CD4-positive, alpha-beta T cell treated with Interleukin-21 for 1 hour (primary cell): ENCODE measurements at places on chromosomes 16 and 17.

DNA sequence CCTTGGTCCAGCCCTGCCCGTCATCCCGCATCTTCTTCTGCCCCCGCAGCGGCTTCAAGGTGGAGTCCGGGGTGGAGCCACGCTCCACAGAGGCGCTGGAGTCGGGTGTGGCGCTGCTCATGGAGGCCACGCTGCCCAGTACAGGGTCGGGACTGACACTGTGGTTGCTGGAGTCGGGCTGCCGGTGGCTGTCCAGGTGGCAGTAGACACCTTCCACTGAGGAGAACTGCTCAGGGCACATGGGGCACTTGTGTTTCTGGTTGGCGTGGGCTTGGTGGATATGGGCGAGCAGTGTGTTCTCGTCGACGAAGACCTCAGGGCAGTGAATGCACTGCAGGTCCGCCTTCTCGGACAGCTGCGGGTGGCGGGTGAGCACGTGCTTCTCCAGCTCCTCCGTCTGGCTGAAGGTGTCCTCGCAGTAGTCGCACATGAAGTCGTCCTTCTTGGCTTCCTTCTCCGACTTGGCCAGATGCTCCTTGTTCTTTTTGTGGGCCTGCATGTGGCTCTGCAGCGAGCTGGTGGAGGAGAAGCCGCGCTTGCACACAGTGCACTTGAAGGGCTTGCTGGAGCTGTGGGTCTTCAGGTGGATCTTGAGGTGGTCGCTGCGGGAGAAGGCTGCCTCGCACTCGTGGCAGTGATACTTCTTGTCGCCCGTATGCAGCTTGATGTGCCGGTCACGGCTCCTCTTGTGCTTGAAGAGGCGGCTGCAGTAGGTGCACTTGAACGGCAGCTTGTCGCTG lies 217.8 kb downstream of the ZNF423 start:
- DNase-seq = no peak

GRCh38 chr17:63540590-63540989 lies 9.7 kb upstream of the DCAF7 start:
- DNase-seq = no peak

DNA sequence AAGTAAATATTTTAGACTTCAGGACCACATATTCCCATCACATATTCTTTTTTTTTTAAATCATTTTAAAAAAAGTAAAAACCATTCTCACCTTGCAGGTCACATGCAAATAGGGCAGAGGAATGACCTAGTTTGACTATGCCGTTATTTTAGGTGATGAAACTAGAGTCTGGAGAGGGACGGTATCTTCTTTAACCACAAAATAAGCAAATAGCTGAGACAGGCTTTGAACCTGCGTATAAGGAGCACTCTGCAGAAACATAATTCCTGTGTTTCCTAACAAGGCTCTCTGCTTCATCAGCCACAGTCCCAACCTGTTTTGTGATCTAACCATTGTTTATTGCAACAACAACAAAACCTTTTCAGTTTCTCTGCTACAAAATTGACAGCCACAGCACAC lies 121.5 kb downstream of the PCTP start:
- DNase-seq = no peak

DNA sequence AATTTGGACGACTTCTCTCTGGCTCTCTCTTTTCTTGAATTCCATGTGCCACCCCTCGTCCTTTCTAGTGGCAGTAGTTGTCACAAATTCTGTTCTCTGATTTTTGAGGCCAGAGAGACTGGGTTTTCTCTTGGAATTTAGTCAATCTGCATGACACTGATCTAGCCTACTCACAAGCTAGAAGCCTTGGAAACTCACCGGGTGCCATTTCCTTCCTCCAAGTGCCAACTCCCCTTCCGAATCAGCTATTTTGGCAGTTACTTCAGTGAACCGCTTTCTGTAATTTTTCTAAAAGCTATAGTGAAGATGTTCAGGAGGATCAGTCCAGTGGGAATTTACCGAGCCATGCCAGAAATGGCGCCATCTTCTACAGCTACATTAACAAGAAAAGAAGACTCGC lies 228.9 kb downstream of the PMP22 start:
- DNase-seq = no peak

- peak; percentile 55 for DNase-seq
Observed at GRCh38 chr16:57720142-57720575, 15.4 kb upstream of the KATNB1 start.

DNA sequence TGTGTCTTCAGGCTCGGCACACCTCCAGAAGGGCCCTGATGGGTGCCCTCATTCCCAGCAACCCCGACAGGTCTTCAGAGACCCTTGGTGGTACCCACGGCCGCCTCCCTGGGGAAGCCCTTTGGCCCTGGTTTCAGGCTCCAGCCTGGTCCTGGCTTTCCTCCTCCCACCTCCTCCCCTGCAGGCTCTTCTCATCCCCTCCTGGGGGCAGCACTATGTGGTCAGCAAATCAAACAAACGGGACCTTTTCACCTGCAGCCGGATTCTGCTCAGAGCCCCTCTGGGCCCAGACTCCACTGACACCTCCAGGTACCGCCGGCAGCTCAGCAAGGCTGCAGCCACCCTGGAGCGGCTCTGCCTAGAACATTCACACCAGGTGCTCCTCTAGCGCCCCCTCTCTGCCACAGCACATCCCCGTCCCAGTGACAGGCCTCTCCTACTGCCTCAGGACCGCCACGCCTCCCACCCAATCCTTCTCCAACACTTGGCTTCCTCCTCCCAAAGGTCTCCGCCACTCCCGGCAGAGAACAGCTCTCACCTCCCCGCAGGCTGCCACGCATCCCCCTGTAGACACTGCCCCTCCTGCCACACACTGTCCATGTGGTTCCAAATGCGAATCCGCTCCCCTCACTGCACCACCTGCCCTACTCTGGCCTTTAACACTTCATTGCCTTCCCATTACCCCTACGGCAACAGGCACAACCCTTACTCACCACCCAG lies 12.0 kb downstream of the CORO7 start:
- DNase-seq = peak; percentile 36

DNA sequence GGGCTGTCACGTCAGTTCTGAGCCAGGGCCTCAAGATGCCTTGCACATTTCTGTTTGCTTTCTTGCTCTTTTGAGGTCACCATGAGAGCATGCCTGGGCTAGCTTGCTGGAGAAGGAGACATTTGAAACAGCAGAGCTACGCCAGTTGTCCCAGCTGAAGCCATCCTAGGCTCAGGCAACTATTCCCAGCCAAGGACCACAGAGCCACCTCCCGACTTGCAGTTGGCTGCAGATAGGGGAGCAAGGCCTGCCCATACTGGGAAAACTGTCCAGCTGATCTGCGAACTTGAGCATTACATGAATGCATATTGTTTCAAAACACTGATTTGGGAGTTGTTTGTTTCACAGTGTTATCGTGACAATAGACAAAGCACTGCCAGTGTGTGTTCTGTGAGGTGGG lies 340.8 kb downstream of the XYLT1 start:
- no peak for DNase-seq

GRCh38 chr16:68081861-68082628 lies 3.1 kb upstream of the NFATC3 start:
- DNase-seq = no peak

GRCh38 chr16:82229800-82230619 lies 60.0 kb upstream of the MPHOSPH6 start:
- peak; percentile 51 for DNase-seq

- peak; percentile 18 for DNase-seq
Observed at GRCh38 chr17:42010898-42011516, 6.2 kb downstream of the DNAJC7 start.

GRCh38 chr16:4265676-4266075 lies 7.1 kb downstream of the TFAP4 start:
- DNase-seq = no peak

- DNase-seq = no peak
Observed at GRCh38 chr17:67013891-67014290, 30.5 kb upstream of the CACNG1 start.

- peak; percentile 48 for DNase-seq
Observed at GRCh38 chr16:23509782-23510163, 521 bp downstream of the GGA2 start.

DNA sequence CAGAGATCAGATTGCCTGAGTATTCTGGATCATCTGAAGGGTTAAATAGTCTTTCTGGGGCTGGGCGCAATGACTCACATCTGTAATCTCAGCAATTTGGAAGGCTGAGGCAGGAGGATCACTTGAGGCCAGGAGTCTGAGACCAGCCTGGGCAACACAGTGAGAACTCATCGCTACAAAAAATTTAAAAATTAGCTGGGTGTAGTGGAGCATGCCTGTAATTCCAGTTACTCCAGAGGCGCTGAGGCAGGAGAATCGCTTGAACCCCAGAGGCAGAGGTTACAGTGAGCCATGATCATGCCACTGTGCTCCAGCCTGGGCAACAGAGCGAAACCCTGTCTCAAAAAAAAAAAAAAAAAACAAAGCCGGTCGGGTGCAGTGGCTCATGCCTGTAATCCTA lies 15.7 kb downstream of the MVP start:
- no peak for DNase-seq

DNA sequence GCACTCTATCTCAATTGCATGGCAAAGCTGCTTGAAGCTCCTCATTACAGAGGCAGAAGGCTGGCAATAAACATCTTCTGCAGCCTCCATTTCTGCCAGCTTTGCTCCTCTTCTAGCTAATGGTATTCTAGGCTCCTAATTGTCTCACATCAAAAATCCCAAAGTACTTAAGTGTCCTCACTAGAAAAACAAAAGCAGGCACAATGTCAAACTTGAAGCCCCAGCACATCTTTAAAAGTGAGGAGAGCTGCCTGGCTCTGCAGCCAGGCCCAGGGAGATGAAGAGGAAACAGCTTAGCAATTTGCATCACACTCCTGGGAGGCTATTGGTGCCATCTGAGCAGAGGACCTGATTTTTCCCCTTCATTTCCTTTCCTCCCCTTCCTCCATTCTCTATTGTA lies 197.1 kb downstream of the KCNJ2 start:
- DNase-seq = no peak

GRCh38 chr17:47239619-47239966 lies 14.0 kb upstream of the ITGB3 start:
- no peak for DNase-seq

DNA sequence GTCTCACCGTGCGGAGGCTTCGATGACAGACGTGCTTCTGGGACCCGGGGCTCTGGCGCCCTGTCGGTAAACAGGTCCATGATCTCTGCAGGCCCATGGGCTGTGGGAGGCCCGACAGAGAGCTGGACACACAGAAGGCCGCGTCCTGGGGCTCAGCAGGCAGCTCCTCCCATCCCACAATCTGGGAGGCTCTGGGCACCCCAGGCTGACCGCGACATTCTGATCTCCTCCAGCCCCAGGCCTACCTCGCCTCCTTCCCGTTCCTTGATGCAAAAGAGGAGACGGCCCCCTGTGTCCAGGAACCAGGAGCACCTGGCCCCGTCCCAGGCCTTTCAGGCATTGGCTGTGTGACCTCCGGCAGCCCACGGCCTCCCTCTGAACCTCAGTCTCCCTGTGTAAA lies 23.3 kb downstream of the TRARG1 start:
- no peak for DNase-seq

DNA sequence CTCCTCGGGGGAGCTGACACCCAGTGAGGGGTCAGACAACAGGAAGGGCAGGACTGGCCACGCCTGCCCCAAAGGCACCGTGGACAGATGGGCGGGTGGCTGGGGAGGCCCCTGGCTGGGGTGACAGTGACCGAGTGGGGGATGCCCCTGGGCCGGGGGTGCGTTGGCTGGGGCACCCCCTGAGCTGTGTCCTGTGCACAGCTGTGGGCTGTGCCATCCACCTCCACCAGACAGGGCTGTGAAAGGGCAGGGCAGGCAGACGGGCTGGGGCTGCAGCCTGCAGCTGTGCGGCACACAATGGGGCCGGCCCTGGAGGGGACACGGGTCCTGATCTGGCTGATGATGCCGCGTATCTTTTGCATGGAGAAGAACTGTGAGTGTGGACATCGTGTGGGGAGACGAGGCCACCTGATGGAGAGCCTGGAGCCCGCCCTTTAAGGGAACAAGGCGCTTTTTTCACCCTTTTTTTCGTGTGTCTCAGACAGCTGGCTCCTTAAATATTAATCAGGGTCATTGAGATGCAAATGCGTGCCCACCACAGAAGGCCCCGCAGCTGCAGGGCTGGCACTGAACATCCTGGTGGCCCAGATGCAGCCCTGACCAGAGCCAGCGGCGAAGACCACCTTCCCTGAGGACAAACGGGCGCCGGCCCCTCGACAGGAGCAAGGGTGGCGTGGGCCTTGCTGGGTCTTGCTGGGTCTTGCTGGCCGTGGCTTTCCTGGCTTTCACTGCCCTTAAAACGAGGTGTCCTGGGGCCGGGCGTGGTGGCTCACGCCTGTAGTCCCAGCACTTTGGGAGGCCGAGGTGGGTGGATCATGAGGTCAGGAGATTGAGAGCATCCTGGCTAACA lies 42.4 kb upstream of the GNG13 start:
- DNase-seq = no peak

DNA sequence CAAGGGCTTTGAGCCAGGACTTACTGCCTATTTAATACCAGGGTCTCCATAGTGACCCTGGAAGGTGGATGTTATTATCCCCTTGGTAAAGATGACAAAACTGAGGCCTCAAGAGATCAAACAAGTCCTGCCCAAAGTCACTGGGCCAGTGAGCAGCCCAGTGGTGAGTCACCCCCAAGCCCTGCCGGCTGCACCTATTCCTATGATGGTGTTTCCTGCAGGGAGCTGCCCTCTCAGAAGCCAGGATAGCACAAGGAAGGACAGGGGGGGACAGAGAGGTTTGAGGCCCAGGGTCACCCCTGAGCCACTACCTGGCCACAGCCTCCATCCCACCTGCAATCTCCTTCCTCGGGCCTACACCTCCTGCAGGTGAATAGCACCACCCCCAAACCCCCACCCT lies 90.9 kb downstream of the SDK2 start:
- DNase-seq = no peak

- no peak for DNase-seq
Observed at GRCh38 chr16:1997494-1998359, 8.0 kb downstream of the SYNGR3 start.

DNA sequence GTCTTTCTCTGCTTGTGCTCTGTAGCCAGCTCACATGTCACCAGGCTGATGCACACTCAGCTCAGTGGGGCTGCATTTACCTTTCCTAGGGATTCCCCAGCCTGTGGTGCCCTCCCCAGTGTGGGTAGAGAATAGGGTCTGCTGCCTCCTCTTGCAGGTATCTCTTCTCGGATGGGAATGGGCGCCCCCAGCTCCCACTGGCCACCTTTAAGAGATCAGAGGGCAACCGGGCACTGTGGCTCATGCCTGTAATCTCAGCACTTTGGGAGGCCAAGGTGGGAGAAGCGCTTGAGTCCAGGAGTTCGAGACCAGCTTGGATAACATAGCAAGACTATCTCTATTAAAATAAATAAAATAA lies 3.3 kb downstream of the XYLT2 start:
- DNase-seq = no peak

- DNase-seq = no peak
Observed at GRCh38 chr17:11121341-11121985, 119.5 kb upstream of the SHISA6 start.

GRCh38 chr17:67392111-67392510 lies 15.0 kb downstream of the PITPNC1 start:
- DNase-seq = no peak

GRCh38 chr16:78770353-78771091 lies 671.1 kb downstream of the WWOX start:
- DNase-seq = peak; percentile 86

- DNase-seq = no peak
Observed at GRCh38 chr16:10608687-10609401, 28.4 kb upstream of the EMP2 start.

- no peak for DNase-seq
Observed at GRCh38 chr16:16991711-16992110, 479.0 kb downstream of the XYLT1 start.

- DNase-seq = no peak
Observed at GRCh38 chr17:32311028-32311536, 30.9 kb downstream of the C17orf75 start.
